ENCODE measurements at places on chromosomes 6 and 20. TPM values are rescaled to one million over a fixed set of nuclear protein-coding genes. Genes with fewer than 3 reads are reported as not detected.

DNA sequence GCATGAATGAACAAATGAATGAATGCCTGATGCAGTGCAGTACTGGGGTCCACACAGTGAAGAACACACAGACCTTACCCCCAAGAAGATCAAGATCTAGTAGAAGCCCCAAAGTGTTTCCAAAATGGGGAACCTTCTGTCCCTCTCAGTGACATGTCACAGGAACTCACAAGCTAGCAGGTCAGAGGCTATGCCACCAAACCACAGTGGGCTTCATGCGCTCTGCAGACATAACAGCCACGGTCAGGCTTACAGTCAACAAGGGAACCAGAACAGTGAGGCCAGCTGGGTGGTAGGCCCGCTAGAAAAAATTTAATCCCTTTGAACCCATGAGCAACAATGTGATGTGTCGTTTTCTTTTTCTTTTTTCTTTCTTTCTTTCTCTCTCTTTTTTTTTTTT, 20.2 kb upstream of the ARFGEF2 start:
- no peak for DNase-seq

DNA sequence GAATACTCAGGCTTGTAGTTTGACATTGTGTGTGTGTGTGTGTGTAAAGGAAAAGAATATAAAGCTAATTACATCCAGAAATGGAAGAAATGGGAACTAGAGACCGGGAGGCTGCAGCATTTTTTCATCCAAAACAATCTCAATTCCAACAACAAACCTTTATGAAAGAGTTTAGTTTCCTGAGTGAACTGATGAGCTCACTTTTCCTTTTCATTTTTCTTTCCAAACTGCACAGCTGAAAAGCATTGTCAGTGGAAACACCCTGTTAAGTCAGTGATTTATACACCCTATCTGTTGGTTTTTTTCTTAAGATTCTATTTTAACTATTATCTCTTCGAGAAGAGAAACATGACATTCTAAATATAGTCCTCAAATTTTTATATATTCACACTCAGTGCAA, 130.9 kb downstream of the RFPL4B start:
- DNase-seq = no peak

DNA sequence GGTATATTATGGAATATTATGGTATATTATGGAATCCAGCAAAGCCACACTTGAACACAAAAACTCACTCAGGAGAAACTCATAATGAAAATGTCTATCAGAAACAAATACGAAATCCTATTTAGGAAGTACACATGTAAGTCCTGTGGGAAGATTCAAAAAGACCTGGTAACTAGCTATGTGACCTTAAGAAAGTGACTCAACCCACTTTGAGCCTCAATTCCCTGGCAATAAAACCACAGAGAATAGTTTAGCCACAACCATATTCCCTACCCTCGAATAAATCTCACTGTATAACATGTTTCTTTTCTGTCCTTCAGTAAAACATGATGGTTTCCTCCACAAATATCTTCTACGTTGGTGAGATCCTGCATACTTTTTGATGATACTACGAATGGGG, 56.4 kb downstream of the ZMYND8 start:
- DNase-seq = no peak

DNA sequence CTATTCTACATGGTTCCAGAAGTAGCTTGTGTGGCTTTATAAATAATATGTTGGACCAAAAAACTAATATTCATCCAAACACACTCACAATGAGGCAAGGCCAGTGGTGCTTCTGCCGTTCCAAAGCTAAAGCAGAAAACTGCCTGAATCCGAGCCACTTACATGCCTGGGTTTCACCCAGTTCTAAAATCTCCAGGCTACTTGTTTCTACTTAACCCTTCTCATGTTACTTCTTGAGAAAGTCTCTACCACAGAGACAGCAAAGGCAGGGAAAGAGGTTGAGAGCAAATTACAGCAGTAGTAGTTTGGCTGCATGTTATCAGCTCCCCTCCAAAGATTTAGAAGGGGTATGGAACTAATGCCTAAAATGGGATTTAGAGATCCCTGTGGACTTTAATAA, 62.0 kb downstream of the FAXC start:
- no peak for DNase-seq

BEND3 gene
- total RNA-seq = 2.9 TPM

BHLHE23 gene
- not detected for total RNA-seq

DNA sequence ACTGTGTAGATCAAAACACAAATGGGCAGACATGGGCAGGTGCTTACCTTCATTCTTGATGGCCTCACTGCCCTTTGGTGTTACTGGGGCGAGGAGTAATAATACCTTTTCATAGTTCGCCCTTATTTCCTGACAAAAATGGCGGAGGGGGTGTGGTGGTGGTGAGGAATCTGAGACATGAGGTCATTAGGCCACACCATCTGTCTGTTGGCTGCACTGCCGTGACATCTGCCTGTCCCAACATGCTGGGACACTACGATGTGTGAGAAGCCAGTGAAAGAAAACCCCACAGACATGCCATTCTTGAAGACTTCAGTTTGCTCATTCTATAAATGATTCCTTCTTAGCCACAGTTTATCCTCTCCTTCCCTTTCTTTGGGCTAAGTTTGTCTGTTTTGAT, 13.4 kb upstream of the MAPRE1 start:
- no peak for DNase-seq

NOTCH4 gene
- 10.3 TPM for total RNA-seq

PROCR gene
- total RNA-seq = 0.57 TPM

DNA sequence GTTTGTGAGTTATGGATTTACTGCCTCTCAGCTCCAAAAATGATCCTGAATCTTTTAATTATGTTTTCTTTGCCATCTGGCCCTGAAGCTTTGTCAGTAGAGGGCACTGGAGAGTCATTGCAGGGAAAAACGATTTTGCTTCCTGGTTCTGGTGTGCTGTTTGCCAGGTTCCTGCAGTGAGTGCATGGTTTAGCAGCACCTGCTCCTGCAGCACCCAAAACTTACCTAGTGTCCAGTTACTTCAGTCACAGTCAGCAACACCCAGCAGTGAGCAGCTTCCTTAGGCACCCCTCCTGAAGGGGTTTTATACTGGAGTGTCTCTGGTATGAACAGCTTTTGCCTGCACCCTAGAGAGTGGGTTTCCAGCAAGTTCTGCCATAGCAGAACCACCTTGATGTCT, 6.0 kb upstream of the TRIM26 start:
- peak; percentile 73 for DNase-seq
